ENCODE measurements at places on chromosomes 7 and 10.

GRCh38 chr10:95125582-95125981 is 56.3 kb upstream of the CYP2C8 start:
- DNase-seq = no peak

DNA sequence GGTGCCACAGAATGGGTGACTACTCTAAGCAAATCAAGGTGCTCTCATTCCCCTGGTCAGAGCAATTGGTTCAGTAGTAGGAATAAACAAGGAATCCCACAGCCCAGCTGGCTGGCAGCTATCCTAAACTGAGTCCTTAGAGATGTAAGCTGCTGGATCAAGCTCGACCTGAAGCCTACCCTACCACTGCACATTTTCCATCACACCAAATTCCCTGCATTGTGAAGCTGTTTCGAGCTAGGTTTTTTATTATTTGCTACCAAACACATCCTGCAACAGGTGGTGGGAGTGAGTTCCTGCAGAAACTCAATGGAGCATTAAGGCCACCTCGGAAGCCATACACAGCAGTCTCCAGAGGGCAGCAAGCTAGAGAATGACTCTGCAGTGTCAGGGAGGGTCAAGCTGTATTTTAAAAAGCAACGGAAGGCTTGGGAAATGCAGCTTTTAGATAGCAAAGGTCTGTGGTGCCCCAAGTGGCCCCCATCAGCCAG is 33.7 kb upstream of the TNRC18 start:
- DNase-seq = no peak

DNA sequence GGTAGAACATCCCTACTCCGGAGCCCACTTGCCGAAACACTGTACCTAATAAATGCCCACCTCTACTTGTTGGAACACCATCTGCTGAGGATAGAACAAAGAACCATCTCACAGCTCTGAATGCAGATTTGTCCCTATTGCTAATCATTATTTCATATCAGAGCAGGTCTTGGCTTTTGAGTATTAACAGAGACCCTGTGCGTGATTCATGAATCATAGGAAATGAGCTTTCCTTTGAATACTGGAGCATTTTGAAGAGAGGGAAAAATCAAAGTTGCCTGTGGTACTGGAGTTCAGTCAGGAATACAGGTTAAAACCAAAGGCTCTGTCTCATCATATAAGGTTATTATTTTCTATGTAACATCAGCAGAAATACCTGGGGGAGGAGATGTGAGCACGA is 1132.3 kb downstream of the XPNPEP1 start:
- no peak for DNase-seq

GRCh38 chr10:132942101-132943057 is at the start of gene CFAP46:
TSS of gene CFAP46 (minus strand) at chr10:132942570. CDS start at chr10:132942484, 86 bp downstream.
- no peak for DNase-seq

DNA sequence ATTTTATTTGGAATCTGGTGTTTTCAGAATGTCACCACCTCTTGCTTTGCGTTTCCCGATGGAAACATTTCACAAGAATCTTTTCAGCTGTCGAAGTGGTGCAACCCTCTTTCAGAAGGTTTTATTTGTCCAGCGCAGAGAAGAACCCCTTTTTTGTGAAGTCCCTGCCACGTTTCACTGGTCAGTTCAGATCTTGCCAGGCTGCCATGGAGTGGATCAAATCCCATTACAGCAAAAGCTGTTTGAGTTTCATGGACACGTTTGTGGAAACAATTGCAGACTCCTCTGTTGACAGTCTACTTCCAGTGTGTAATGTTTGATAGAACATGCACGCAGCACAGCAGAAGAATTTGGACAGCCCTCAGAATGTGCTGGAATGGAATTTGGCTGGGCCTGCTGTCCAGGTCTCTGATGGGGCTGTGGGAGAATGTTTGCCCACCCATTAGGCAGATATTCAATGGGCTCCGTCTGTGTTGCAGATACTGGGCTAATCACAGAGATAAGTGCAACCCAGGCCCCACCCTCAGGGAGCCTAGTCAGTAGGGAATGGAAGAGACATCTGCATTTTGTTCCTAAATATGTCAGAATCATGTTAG is 143.2 kb downstream of the GRK5 start:
- no peak for DNase-seq

DNA sequence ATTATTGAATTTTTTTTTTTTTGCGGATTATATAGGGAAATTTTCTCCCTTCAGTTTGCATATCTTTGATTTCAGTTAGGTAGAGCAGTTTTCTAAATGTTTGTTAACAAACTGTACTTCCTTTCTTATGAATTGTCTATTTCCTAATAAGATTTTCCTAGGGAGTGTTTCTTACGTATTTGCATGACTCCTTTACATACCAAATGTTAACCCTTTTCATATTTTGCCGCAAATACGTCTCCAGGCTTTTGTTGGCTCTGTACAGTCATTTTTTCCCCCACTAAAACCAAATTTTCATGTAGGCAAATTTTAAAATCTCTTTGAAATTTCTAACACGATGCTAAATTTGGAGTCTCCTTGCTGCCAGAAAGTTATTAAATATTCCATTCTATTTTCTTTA is 1.9 kb upstream of the FRAT2 start:
- DNase-seq = no peak

DNA sequence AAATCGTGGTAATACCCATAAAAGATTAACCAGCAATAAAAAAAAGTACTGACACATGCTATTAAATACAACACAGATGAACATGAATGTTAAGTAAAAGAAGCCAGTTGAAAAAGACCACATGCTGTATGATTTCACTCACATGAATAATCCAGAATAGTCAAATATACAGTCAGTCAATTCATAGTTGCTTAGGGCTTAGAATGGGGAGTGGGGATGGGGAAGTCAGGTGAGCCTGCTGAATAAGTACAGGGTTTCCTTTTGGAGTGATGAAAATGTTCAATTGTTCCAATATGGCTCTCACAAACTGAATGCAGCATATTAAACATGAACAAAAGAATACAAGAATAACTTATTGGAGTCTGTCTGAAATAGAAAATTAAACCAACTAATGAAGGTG is 1.8 kb downstream of the COA1 start:
- no peak for DNase-seq

DNA sequence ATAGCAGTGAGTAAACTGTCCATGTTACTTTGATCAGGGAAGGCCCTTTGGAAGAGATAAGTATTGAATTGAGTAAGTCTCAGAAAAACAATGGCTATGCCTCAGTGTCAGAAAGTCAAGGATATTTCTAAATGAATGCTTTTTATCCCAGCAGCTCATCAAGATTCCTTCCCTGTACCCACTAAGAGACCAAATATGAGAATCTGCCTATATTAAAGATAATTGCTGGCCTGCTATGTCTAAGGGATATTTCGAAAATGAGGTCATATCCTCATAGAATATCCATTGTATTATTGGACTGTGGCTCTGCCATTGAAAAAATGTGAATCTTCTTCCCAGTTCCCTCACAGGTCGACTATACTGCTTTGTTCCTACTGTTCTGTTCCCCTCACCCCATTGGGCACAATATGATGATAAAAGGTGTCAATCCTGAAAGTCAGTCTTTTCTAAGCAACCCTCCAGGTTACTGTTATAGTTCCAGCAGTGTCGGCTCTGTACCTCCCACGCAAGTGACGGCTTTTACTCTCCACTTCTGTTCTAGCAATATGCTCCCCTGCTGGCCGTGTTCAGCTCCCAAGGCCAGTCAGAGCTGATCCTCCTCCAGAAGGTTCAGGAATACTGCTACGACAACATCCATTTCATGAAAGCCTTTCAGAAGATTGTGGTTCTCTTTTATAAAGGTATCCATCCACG is 51.7 kb downstream of the BZW2 start:
- no peak for DNase-seq

GRCh38 chr7:153454306-153454705 is 597.9 kb upstream of the DPP6 start:
- no peak for DNase-seq

DNA sequence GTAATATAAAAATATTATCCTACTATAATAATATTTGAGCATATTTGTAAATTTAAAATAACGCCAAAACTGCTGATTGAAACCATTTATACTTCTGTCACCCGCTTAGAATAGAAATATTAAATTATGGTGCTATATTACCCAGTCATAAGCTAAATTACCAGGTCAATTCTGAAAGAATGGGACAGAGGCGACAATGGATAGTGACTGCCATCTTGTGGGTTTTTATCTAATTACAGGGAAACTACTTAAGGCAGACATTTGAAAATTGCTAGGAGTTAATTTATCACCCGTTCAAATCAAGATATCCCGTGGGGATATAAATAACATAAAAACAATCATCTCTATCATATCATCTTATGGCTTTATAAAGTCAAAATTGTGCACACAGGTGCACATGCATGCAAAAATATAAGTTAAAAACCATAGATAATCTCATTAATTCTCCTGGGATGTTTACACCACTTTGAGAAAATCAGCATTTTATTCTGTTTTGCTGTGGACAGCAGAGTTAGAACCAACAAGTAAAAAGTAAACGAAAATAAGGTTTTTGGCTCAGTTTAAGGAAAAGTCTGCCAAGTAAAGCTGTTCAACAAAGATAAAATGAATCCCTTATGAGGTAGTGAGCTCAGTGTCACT is 41.3 kb upstream of the HPSE2 start:
- no peak for DNase-seq

GRCh38 chr10:24467605-24468004 is 256.1 kb downstream of the ARHGAP21 start:
- no peak for DNase-seq
